ENCODE measurements at places on chromosomes 2 and 18.

- peaks cover 9% of the 10 kb centered on the region for H3K27me3 ChIP-seq
- H3K4me1 ChIP-seq: peaks cover 4% of the 10 kb centered on the region
- DNase-seq: no peak
- H3K4me3 ChIP-seq: no peak overlapping the region
These were observed 5.1 kb downstream of the KLHL23 start for GRCh38 chr2:169738566-169739229.

DNA sequence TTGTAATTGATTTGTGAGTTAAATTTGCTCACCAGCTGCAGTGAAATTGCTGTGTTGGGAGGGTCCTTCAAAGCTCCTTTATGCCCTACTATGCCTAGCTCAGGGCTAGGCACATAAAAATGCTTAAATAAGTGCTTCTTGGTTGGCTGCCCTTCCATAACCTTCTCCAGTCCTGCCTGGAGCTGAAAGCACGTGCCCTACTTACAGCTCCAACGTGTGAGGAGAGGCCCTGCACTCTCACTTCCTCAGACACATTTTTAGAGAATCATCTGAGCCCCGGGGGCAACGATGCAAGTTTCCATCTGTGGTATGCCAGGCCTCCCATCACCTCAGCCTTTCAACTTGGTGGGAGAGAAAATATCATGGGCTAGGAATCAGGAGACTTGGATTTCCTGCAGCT is 202.7 kb downstream of the BCL11A start:
- no peak for DNase-seq
- no peak overlapping the region for H3K27ac ChIP-seq
- H3K27me3 ChIP-seq: no peaks in the 10 kb centered on the region
- no peak overlapping the region for H3K4me3 ChIP-seq

DNA sequence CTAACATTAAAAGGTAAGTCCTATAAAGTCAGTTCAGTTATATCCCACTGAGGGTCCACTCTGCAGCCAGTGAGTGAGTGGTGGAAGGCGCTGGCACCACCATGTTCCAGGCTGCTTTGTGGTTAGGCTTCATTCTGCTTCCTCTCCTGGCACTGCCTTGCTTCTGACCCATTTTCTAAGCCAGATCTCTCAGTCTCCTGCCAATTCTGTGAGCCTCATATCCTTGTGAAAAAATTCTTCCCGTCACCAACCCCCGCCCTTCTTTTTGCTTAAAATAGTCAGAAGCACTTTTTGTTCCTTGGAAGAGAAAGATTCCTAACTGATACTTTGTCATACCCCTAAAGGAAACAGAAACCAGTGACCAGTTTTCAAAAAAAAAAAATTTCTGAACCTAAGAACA is 139.8 kb upstream of the NCK2 start:
- H3K36me3 ChIP-seq: no peaks in the 10 kb centered on the region

DNA sequence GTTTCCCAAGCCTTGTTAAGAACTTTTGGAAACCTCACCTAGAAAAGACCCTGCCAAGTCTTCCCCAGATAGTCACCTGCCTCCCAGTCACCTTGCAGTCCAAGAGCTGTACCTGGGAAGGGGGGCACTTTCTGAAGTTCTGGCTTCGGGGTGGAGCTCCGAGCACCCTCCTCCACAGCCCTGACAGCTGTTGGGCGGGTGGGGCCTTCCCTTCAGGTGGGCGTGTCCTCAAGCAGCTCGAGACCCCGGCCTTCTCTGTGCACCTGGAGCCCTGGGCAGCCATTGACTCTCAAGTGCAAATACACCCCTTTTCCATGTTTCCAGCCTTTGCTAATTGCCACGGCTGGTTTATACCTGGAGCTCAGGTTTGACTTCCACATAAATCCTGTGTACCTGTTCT is 37.0 kb upstream of the IGFBP5 start:
- H3K36me3 ChIP-seq: no peaks in the 10 kb centered on the region
- no peak for DNase-seq
- H3K27me3 ChIP-seq: no peaks in the 10 kb centered on the region
- H3K4me3 ChIP-seq: no peak overlapping the region
- H3K4me1 ChIP-seq: no peaks in the 10 kb centered on the region
- H3K27ac ChIP-seq: no peak overlapping the region

GRCh38 chr2:26645762-26646161 is 4.6 kb upstream of the CIB4 start:
- H3K4me1 ChIP-seq: no peaks in the 10 kb centered on the region
- DNase-seq: no peak
- H3K27ac ChIP-seq: no peak overlapping the region
- no peaks in the 10 kb centered on the region for H3K36me3 ChIP-seq
- H3K27me3 ChIP-seq: peaks cover 2% of the 10 kb centered on the region
- H3K4me3 ChIP-seq: no peak overlapping the region

Data from effector memory CD4-positive, alpha-beta T cell (primary cell).